ENCODE measurements at places on chromosomes 6 and 20.

DNA sequence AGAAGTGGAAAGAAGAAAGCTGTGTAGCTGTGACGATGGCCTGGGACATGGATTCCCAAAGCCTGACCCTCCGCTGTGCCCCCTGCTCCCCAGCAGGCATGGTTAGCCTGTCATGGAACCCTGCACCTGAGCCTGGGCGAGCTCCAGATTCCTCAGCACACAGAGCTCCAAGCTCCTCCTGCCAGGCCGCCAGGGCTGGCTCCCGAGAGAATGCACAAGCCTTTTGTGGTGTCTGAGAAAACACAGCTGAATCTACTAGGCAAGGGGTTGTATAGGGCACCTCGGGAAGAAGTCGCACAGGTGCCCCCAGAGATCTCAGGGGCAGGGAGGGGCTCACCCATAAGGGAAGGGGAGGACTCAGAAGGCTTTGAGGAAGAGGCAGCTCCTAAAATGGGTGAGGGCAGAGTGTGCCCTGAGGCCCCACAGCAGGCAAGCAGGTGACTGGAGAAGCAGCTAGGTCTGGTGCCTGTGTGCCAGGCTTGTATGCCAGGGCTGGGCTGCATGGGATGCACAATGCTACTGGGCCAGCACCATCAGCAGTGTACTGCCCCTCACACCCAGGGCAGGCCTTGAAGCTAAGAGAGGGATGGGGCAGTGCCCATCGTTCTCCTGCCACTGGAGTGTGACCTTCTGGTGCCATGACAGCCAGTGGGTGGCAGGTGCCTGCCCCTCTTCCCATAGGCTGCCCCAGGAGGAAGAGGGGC, 64.3 kb upstream of the CD93 start:
- no peak for DNase-seq

GRCh38 chr6:96683819-96684528, 121.0 kb downstream of the FHL5 start:
- DNase-seq: no peak

DNA sequence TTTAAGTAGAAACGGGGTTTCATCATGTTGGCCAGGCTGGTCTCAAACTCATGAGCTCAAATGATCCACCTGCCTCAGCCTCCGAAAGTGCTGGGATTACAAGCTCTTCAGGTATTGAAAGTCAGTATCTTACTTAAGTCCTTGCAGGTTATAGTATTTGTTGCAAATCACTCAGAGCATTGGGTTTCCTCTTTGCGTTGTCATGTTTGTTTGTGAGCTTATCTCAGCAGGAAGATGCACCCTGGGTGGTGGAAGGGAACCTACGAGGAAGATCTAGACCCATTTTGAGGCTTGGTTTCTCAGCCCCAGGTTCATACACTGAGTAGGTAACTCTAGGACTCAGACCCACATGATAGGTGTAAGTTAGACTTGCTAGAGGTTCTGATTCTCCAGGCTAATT, 18.6 kb downstream of the MYH7B start:
- DNase-seq: no peak

DNA sequence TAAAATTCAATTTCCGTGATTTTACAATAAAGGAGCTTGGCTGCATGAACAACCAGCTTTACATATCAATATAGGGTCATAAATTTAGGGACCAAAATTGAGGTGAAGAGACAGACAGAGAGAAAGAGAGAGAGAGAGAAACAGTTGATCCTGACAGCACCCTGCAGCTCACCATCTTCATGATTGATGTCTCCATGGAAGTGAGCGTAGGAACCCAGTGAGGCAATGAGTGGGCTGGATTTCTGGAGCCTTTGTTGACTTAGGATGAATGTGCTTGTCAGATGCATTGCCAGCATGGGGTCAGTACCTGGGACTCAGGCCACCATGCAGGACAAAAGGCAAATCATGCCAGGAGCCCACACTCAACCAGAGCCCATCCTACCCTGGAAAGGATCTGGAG, 165.1 kb upstream of the SYNDIG1 start:
- DNase-seq: no peak

Data from NAMALWA (cell line).